ENCODE measurements at places on chromosomes 5 and 9.

DNA sequence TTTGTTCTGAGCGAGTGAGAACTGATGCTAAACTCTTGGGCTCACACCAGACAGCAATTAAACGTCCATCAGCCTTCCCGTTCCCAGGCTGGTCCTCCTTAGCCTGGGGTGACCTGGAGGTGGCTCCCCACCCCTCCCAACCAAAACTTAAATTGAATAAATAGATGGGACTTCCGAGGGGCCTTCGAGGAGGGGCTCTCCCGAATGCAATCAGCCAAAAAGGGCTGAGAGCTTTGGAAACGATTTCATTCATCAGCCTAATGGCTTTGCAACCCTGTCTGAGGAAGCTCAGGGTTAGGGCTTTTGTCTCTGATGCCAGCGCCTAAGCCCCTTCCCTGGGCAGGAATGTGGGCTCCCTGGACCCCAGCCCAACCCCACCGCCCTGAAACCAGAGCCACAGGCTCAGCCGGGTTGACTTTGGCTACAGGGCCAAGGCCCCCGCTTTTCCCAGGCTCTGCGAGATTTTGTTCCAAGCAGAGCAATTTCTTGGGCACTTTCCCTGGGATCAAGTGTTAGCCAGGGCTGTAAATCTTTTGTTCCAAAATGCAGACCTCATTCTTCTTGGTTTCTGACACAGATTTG is 29.2 kb downstream of the LHX3 start:
- no peak for DNase-seq

DNA sequence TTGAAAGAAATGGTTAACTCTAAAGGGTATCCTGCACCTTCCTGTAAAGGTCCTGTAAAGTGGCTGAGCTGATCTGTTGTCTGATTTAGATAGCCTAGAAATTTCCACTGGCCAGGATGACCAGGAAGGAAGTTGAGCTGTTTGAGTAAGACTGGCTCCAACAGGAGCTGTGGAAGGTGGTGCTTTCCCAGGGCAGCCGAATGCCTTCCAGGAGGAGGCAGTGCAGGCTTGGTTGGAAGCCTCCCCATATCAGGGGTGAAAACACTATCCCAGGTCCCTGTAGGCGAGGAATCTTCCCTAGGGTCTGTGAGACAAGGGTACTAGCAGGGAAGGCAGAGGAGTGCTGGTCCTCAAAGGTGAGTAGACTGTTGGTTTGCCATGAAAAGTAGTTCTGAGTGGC is 98.4 kb downstream of the LIX1 start:
- DNase-seq, result no peak

GRCh38 chr5:152305525-152305924 is 99.6 kb downstream of the NMUR2 start:
- DNase-seq, result no peak

DNA sequence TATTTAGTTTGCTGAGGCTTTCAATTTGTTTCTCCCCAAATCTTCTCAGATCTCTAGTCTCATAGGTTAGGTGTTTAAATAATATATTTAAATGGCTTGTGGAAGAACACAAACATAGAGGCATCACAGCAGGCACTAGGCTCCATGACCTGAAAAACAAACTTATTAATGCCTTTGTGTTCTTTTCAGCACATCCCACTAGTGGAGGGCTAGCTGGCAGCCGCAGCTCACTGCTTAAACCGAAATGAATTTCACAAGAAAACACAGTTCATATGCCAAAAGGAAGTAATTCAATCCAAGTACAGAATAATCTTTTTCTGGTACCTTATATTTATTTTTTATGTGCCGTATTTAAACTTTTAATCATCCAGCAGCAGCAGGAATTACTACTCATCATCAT is 382.5 kb downstream of the PLK2 start:
- no peak for DNase-seq

DNA sequence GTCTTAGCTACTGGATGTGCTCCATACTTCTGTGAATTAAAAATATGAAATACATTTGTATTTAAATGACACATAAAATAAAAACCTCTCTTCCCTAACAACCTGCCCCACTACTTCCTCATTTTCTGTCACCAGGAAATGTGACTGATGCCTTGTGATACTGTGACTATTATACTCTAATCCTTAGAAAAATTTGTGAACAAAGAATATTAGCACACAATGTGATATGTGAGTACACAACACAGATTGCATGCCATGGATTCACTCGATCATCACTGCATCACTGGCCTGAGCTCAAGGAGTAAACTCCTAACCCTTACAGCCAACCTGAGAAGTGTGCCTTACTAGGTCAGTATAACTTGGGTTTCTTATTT is 281.0 kb downstream of the EFNA5 start:
- DNase-seq, result no peak

GRCh38 chr9:98208635-98209034 is 16.2 kb upstream of the CORO2A start:
- DNase-seq, result no peak

- no peak for DNase-seq
Measured at GRCh38 chr5:39598661-39599248, 174.0 kb upstream of the DAB2 start.

DNA sequence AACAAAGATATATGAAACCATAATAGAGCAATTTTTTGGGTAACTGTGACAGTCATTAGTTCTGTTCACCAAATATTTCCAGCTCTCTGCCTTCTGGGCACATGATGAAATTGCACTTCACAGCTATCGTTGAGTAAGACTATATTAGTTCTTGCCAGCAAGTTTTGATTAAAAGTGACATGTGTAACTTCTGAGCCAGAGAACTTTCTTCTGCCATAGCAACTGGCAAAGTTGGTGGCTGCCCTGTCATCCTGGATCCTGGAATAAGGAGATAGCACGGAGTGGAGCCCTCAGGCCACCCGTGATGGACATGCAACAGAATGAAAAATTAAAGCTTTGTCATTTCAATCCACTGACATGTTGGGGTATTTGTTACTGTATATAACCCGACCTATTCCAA is 194.4 kb upstream of the VCAN start:
- DNase-seq, result no peak

- no peak for DNase-seq
Measured at GRCh38 chr5:180139731-180140055, 68.1 kb upstream of the RNF130 start.

- no peak for DNase-seq
Measured at GRCh38 chr5:153623124-153623523, 132.7 kb downstream of the GRIA1 start.

DNA sequence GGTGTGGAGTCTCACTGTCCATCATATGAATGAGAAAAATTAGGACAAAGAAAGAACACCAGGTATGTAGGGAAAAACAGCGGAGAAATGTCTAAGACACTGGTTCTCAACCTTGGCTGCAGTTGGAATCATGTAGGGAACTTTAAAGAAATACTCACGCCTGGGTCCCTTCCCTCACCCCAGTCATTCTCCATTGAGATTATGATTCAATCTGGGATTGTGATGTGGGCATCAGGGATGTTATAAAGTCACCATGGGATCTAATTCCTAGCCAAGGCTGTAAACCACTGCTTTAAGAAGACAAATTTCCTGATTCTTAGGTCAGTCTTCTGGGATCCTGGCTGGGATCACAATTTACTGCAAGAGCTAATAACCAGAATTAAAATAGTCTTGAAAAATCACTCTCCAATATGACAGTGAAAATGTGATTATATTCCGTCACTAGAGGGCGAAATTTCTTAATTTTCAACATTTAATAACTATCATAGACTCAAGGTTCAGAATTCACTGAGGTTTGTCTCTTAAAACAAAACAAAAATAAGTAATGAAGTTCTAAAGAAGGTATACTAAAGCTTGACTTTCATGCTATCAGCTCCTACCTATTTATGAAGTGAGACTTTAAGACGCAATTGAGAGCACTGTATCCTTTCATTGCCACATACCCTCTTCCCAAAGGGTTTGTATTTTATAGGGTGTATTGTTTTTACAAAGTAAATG is 60.5 kb downstream of the GLDC start:
- no peak for DNase-seq

DNA sequence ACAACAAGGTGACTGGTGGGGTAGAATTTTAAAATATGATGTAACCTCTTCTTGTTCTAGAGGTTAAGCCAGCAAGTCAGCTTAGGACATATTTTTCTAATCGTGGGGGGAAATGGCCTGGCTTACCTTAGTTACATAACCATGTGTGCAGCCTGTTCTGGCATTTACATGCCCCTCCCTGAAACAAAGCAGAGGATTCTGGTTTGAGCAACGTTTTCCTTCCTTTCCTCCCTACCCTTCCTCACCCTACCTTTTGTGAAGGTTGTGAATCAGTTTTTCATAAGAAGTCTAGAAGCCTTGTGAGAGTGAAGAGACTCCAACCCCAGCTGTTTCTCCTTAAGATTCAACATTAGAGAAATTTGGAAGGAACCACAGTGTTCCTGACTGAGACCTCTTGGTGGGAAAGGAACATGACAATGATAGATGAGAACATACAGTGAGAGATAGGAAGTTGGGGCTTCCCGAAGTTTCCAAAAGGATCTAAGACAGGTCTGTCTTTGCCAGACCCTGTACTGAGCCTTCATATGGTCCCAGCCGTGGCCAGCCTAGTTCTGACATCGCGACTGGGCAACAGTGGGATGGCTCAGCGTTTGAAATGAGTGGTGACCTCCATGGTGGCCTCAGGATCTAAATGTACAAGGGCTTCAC is 365.2 kb downstream of the SPATA31D1 start:
- DNase-seq, result no peak

- no peak for DNase-seq
Measured at GRCh38 chr9:83034587-83034986, 28.4 kb downstream of the RASEF start.

- no peak for DNase-seq
Measured at GRCh38 chr5:160237571-160238093, 8.3 kb downstream of the FABP6 start.

DNA sequence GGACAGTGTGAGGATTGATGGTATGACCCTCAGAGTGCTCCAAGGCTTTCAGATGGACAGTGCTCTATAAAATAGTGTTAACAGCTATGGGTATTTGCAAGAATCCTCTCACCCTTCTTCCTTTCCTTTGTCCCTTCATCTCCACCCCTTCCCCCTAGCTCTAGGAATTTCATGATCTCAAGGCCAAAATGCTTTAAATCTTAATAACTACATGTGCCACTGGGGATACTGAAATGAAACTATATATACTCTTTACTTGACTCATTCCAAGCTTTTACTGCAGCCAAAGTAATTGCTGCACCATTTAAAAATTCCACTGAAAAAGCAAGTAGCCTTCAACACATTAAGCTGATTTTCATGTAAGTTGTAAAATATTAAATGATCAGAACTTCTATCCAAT is 361.6 kb upstream of the SLC30A5 start:
- DNase-seq, result no peak

DNA sequence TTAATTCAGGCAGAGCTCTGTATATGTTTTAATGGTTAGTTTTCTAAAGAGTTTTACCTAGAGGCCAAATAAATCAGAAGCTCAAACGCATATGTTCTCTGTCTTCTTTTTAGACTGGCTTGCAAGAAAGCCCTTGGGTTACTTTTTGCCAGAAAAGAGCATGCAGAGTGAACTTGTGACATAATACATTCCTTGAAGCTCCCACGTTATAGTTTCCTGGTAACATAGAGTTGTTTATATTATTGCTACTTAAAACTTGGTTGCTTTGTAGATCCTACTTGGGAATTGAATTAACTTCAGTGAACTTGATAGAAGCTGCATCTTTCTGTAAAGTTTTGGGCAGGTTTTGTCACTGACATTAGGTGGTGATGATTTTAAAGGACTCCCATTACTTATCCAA is 102.9 kb downstream of the C9orf152 start:
- DNase-seq, result no peak

DNA sequence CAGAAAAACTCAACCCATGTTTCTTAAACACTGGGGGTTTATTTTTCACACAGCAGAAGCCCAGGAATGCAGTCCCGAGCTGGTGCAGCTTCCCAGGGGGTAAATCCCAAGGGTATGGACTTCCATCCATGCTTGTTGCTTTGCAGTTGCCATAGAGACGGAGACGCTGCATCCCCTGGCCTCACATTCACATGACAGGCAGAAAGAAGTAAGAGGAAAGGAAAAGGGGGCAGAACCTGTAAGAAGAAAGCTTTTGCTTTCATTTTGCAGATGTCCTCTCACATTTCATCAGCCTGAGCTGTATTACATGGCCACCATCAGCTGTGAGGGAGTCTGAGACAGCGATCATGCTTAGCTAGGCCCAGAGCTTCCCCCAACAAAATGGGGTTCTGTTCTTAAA is 321.0 kb downstream of the AGTPBP1 start:
- no peak for DNase-seq

- DNase-seq, result no peak
Measured at GRCh38 chr9:126880947-126881332, 20.5 kb downstream of the ZBTB34 start.

DNA sequence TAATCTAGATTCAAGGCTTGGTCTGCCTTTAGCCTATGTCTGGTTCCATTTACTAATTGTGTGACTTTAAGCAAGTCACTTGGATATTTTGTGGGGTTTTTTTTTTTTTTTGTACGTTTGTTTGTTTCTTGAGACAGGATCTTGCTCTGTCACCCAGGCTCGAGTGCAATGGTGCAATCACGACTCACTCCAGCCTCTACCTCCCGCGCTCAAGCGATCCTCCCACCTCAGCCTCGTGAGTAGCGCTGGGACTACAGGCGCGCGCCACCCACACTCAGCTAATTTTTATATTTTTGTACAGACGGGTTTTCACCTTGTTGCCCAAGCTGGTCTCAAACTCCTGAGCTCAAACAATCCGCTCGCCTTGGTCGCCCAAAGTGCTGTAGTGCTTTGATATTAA is 1.1 kb upstream of the PFDN1 start:
- no peak for DNase-seq

DNA sequence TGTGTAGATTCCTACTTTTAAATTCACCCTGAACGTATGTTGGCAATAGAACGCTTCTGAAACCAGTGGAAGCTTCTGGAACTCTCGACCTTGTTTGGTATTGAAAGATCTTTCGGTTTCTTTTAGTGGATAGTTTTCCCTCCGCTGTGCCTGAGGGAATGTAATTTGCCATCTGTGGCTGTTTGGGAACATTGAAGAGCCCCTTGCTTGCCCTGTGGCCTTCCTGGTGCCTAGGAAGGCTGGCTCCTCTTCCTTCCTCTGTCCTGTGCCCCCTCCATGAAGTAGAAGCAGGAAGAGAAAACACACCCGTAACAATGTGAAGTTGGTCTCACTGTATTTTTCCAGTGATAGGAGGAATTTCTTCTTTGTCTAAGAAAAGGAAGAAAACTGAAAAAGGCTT is 274.3 kb downstream of the AOPEP start:
- DNase-seq, result no peak

DNA sequence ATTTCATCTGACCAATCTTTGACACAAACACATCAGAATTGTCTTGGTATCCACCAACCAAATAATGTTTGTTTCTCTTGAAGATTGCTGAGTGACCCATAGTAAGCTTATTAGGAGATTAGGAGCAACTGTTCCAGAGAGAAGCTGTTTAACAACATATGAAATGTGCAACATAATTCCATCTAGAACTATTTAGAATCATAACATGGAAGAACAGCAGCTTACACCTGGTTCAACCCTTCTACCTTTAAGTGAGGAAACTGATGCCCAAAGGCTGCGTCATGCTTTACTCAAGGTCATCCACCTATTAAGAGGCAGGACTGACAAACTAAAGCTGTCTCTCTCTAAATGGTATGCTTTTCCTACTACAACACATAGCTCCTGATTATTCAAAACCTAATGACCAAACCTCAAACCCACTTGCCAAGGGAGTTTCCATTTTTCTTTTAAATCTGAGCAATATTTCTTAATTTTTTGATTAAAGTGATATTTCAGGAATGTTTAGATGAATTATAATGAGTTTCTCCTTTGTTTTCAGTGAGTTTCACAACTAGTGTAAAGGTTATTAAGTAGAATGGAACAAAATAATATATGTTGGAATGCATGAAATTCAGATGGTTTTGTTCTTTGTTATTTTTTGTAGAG is 545.9 kb downstream of the RAB3C start:
- DNase-seq, result no peak
